ENCODE measurements at places on chromosomes 7 and 10. TPM values are rescaled to one million over a fixed set of nuclear protein-coding genes. Genes with fewer than 3 reads are reported as not detected.

- no peak for DNase-seq
Measured at GRCh38 chr10:114081911-114082583, 38.4 kb downstream of the ADRB1 start.

Gene CH25H
- not detected for total RNA-seq

GRCh38 chr10:120612756-120613155 lies 155.7 kb downstream of the PLPP4 start:
- DNase-seq, result no peak

DNA sequence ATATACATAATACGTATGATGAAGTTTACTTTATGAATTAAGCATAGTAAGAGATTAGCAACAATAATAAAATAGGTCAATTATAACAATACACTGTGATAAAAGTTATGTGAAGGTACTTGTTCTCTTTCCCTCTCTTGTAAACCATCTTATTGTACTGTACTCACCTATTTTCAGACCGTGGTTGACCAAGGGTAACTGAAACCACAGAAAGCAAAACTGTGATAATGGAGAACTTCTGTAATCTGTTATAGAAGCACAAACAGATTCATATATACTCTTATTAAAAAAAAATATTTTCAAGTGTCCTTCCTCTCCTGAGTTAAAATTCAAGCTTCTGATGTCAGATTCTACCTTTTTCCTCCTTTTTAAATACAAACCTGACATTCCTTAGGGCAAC lies 1247.8 kb upstream of the SORCS1 start:
- no peak for DNase-seq

DNA sequence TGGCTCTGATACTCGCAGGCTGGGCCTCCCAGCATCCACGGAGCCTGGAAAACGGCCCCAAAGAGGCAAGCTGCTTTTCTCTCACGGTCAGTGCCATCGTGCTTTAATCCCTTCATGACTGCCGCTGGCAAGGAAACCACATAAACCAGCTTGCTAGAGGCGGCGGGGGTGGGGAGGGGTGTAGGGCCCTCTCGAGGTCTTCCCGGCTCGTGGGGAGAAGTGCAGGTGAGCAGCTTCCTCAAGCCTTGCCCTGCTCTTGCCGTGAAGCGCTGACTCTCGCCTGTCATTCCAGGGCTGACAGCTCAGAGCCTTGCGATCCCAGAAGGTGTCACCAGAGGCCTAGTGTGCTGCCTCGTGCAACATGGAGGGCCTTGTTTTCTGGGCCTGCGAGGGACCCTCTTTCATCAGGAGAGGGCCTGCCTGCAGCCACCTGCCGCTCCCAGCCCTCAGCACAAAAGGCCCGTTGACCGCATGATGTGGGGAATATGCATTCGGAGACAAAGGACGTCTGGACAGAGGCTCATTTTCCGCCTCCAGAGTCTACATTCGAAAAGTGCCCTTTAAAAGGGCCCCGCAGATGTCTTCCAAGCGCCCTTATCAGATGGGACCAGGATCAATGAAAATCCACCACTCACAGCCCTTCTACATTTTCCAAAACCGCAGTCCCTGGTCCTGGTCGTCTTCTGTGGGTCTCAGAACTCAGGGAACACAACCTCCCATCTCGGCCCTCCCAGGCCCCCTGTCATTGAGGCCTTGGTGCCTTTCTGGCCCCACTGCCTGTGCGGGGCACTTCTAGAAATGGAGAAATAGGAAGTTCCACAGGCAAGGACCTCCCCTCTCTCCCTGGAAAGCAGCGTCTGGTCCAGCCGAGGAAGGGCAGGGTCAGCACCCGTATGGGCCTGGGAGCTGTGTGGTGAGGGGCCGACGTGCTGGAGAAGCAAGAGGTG lies 58.7 kb downstream of the ZRANB1 start:
- peak; percentile 15 for DNase-seq

DNA sequence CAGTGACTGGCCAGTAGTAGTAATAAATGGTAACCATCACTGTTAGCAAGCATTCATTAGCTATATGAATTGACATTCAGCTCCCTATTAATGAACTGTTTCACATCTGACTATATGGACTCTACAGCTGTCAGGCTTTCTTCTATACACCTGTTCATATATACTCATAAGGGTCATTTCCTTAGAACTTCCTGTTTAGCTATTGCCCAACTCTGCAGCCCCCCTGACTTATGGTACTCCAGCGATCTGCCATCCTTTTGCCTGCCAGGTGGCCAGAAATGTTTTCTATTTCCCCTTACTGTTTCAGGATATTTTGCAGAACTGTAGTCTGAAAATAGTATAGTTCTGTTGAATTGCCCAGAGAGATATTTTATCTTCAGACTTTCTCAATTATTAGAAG lies 56.6 kb downstream of the TASOR2 start:
- no peak for DNase-seq

- no peak for DNase-seq
Measured at GRCh38 chr10:117390420-117390819, 15.2 kb upstream of the PDZD8 start.

DNA sequence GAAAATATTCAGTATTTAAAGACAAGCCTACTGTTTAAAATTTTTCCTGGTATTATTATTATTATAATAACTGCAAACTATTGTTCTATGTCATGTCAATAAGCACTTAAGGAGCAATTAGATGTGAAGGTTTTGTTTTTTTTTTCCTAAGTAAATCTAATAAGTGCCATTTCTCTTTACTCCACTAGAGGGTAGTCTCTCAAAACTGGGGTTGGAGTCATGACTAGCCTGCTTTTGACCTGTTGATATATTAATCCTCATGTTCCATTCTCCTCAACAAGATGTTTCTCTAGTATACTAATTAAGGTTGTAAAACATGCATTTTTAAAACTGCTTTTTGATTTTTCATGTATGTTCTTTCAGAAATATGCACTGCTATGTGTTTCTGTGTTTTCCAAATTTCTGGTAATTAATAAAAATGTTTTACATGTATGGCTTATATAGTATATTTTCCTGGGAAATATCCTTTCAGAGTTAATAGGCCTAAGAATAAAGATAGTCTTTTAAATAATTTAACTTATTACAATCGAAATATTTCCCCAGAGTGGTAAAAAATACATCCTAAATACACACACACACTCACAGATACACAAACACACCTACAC lies 1.0 kb upstream of the LRRN3 start:
- peak; percentile 75 for DNase-seq

DNA sequence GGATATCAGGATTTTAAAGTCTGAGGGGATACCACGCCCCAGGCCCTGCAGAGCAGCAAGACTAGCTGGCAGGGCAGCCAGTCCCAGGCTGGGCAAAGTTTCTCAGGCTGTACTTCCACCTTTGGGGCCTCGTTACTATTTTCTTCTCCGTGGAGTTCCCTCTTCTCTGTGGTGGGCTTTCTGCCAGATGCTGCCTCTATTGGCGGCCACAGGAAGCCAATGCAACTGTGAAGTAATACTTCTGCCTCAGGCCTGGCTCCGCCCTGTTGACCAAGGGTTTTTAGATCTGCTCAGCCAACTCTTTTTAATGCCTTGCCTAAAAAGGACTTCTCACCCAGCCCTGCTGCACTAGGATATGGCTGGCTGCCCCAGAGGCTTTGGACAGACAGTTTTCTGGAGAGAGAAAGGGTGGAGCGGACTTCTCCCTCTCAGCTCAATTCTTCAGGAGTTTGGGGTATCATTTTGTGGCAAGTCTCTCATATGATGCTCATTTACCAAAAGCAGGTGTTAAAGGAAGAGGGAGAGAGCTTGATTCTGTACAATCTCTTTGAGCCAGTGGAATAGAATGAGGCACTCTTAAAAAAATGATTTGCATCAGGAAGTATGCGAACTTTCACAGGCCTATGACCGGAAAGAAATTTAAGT lies 67.4 kb downstream of the HHEX start:
- peak; percentile 57 for DNase-seq

DNA sequence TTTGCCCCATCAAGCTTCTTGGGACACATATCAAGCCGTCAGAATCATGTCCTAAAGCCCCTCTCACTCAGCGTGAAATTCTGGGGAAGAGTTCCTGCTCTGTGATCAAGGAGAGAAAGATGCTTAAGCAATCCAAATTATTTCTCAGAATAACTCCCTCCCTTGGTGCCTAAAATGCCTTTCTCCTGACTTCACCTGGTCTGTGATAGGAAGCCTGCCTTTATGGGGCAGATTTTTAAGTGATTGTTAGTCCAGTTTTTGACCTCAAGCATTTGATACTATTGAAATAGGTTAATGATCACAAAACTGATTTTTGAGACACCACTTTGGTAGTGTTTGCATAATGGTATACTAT lies 76.4 kb upstream of the MAGI2 start:
- no peak for DNase-seq

Gene TEX47
- not detected for total RNA-seq

Gene OR6B1
- total RNA-seq, result not detected

Gene FAM25A
- not detected for total RNA-seq

- no peak for DNase-seq
Measured at GRCh38 chr7:106372126-106372525, 87.3 kb upstream of the NAMPT start.

GRCh38 chr10:42970451-42971250 lies 106.2 kb upstream of the RET start:
- no peak for DNase-seq

- DNase-seq, result no peak
Measured at GRCh38 chr7:64872351-64873154, 30.5 kb upstream of the ZNF273 start.

DNA sequence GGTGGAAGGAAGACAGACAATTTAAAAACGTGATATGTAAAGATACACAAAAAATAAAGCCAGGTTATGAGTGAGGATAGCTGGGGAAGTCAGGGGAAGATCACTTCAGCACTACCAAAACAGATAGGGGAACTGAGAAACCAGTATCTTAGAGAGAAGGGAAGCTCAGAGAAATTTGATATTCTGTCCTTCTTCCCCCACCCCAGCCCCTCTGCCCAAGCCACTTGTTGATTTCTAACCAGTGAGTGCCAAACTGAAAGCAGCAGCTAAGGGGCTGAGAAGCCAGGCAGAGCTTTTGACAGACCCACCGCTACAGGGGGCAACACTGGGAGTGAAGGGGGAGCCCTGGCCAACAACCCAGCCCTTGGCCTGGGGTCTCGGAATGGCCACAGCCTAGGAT lies 9.1 kb upstream of the SLC29A3 start:
- DNase-seq, result no peak

DNA sequence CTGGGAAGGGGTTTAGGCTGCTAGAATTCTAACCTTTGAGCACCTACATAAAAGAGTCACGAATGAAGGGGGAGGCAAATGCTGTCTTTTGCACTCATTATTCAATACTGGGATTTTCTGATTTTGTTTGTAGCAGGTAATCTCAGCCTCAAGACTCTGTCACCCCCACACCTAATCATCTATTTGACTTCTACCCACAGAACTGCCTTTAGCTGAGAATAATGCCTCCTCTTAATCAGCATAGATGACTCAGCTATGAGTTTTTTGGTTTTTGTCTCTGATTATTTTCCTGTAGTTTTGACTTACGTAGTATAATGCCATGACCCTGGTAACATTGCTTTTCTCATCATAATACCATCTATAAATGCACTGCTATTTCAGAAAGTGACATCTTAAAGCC lies 42.7 kb upstream of the CACNB2 start:
- no peak for DNase-seq

GRCh38 chr7:44639671-44640321 lies 33.4 kb downstream of the OGDH start:
- DNase-seq, result peak; percentile 51

Gene RGS10
- 33.1 TPM for total RNA-seq

DNA sequence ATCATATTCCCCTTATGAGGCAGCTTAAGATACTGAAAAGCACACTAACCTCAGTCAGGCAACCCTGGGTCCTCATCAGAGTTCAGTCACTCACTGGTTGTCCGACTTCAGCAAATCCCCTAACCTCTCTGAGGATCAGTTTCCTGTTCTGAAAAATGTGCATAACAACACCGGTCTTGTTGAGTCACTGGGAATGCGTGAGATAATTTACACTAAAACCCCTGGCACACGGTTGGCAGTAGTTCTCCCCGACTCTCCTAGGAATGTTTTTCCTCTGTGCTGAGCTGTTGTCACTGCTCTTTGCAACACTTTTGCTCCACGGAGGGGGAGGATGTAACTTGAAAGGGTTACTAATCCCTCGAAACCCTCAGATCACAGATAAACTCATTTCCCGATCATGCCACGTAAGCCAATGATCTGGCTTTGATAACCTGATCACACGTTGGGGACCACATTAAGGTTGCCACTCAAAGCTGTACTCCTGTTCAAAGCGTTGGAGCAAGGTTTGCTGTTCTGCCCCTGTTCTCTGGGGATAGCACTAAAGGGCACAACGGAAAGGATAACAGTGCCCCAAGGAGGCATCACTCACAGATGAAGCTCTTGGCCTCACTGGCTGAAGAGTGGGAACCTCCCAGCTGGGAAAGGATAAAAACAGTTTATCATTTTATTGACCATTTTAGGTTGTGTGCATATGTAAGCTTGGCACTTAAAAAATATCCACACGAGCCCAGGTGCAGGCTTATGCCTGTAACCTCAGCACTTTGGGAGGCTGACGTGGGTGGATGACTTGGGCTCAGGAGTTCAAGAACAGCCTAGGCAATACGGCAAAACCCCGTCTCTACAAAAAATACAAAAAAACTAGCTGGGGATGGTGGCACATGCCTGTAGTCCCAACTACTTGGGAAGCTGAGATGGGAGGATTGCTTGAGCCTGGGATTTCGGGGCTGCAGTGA lies 5.0 kb upstream of the RBM17 start:
- DNase-seq, result no peak

Gene TDRD1
- total RNA-seq, result not detected

DNA sequence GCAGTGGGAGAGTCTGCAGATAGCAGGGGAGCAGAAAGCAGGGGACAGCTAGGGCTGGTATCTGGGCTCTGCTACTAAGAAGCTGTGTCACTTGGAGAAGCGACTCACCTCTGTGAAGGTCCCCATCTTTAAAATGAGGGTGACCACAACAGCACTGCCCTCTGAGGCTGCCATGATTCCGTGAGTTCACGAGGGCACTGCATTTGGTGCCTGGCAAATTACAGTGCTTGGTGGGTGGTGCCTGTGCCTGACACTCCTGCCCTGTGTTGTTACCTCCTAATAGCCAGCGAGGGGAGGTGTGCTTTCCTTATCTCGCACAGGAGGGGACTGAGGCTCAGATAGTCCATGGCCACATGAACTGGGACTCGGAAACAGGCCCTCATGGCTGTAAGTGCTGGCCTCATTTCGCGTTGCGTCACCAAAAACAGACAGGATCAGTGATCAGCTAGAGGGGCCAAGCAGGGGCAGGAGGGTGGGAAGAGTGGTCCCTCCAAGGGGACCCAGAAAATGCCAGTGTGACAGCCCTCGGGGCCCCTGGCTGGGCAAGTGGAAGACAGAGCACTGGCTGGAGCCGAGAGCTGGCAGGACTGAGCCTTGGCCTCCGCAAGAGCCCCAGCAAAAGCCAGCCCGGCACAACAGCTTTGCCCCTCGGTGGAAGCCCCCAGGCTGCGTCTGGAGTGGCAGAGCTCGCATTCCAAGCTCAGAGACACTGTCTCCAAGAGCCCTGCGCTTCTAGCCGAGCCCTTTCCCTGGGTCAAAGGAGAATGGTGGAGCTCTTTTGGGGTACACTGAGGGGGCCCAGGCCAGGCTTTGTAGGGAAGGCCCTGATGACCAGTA lies 17.3 kb upstream of the BNIP3 start:
- DNase-seq, result no peak

Gene ABCC2
- total RNA-seq, result 99.4 TPM

Gene AKR1D1
- total RNA-seq, result 0.13 TPM

Measured in SK-MEL-5 (cell line).